Activated naive CD4-positive, alpha-beta T cell treated with anti-CD3 and anti-CD28 coated beads, Interleukin-2, amount 50 U/mL, for 72 hours (primary cell): ENCODE measurements at places on chromosomes 4 and X. TPM values are rescaled to one million over a fixed set of nuclear protein-coding genes. Genes with fewer than 3 reads are reported as not detected.

The MAGEA8 gene
- not detected for total RNA-seq

The CLIC2 gene
- total RNA-seq, result not detected

The SPANXN4 gene
- not detected for total RNA-seq

The RIPPLY1 gene
- not detected for total RNA-seq

The POF1B gene
- total RNA-seq, result not detected

The SERTM2 gene
- not detected for total RNA-seq

The TNMD gene
- total RNA-seq, result not detected

The WDR17 gene
- 1.3 TPM for total RNA-seq

The FABP2 gene
- total RNA-seq, result not detected

The PALLD gene
- 2.8 TPM for total RNA-seq

The CLGN gene
- total RNA-seq, result not detected

The HMX1 gene
- not detected for total RNA-seq

The ETDB gene
- not detected for total RNA-seq

The PARM1 gene
- total RNA-seq, result not detected

The PDE6B gene
- total RNA-seq, result 16.6 TPM

The SCFD2 gene
- 29.1 TPM for total RNA-seq

The AGTR2 gene
- not detected for total RNA-seq

The OTC gene
- total RNA-seq, result not detected

The EMCN gene
- not detected for total RNA-seq

The EXOC1L gene
- not detected for total RNA-seq

The PLA2G12A gene
- 28.1 TPM for total RNA-seq

The CCDC160 gene
- total RNA-seq, result not detected

The TRIM61 gene
- total RNA-seq, result 1.1 TPM

The CYSLTR1 gene
- 3.1 TPM for total RNA-seq

The TCEAL2 gene
- not detected for total RNA-seq

The CYTL1 gene
- total RNA-seq, result not detected

The MAPK10 gene
- total RNA-seq, result not detected

The SRPX2 gene
- not detected for total RNA-seq

The CXCL10 gene
- 0.20 TPM for total RNA-seq

The IDUA gene
- 8.5 TPM for total RNA-seq

The TREX2 gene
- total RNA-seq, result 1.0 TPM

The SAGE1 gene
- total RNA-seq, result not detected

The PPAT gene
- total RNA-seq, result 50.8 TPM

The MAGEA2 gene
- not detected for total RNA-seq

The FOXR2 gene
- not detected for total RNA-seq

The OGT gene
- total RNA-seq, result 427 TPM

The SMS gene
- total RNA-seq, result 38.0 TPM
